T-cell (primary cell): ENCODE measurements at places on chromosomes 6 and 20.

GRCh38 chr6:23218751-23219150 is 649.4 kb downstream of the HDGFL1 start:
- no peak for DNase-seq

- no peak for DNase-seq
These were observed 50.0 kb downstream of the SYNJ2 start for GRCh38 chr6:158031381-158032353.

GRCh38 chr20:57627339-57627738 is 7.1 kb upstream of the ZBP1 start:
- no peak for DNase-seq

GRCh38 chr6:163133017-163133416 is 281.5 kb upstream of the QKI start:
- no peak for DNase-seq

GRCh38 chr6:22153384-22154158 is 143.3 kb downstream of the PRL start:
- no peak for DNase-seq

- no peak for DNase-seq
These were observed 3.2 kb downstream of the OLIG3 start for GRCh38 chr6:137490961-137491360.

GRCh38 chr6:104134876-104135275 is 724.8 kb downstream of the HACE1 start:
- no peak for DNase-seq

- DNase-seq, result no peak
These were observed 8.2 kb downstream of the SPINT3 start for GRCh38 chr20:45507011-45507820.

DNA sequence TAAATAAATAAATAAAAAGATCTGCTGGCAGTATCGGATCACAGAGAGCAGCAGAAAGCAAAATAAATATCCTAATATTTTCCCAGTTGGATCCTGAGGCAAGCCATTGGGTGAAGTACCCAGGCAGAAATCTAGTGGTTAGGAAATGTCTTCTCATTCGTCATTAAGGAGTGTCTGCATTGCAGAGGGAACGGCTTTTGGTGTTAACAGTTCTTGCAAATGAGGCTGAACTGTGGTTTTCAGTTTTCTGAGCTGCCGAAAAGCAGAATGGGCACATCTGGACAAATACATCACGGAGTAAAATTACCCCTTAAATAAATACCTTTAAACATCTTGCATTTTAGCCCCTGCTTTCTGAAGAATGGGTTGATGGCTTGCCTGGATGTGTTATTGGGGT is 82.3 kb upstream of the MPC1 start:
- no peak for DNase-seq

- no peak for DNase-seq
These were observed 95.0 kb downstream of the THBS2 start for GRCh38 chr6:169158691-169159090.
